Stimulated activated CD4-positive, alpha-beta T cell treated with anti-CD3 and anti-CD28 coated beads, Interleukin-2, amount 100 ng/mL, for 4 hours (primary cell): ENCODE measurements at places on chromosomes 12 and 14.

GRCh38 chr14:59245809-59246295 lies 57.4 kb downstream of the DAAM1 start:
- no peak for DNase-seq

GRCh38 chr14:65251213-65251612 lies 148.9 kb upstream of the MAX start:
- DNase-seq = no peak

DNA sequence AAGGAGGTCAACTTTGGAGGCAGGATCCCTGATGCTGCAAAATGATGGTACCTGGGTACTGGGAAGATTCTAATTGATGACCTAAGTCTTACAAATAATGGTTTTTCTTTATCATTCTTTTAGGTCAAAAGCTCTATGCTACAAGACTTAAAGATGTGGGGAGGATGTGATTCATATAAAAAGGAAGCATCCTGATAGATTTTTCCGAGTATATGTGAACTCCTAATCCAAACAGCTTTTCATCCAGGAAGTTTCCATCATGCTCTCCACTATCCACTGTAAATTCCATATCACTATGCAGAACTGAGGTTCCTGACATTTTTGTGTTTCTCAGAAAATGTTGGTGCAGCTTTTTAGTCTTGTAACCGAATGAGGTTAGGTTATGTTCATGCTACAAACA lies 293.2 kb downstream of the PAWR start:
- DNase-seq = no peak

- DNase-seq = no peak
Measured at GRCh38 chr14:61262082-61262481, 19.1 kb downstream of the TMEM30B start.

- DNase-seq = no peak
Measured at GRCh38 chr14:103401223-103402214, 16.3 kb downstream of the MARK3 start.

DNA sequence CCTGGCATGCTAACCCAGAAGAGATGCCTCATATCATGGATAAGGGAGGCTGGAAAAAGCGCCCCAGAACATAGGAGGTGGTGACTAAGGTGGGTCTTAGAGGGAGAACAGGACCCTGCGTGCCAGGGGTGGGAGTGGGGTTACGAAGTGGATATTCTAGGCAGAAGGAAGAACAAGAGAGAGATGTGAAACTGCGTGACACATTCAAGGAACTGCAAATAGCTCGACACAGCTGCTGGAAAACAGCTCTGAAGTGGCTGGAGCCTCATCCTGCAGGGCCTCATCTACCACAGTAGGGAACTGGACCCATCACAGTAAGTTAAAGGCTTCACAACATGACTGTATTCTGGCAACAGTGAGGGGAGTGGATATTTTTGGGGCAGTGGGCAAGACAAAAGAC lies 61.1 kb downstream of the RNF34 start:
- no peak for DNase-seq

DNA sequence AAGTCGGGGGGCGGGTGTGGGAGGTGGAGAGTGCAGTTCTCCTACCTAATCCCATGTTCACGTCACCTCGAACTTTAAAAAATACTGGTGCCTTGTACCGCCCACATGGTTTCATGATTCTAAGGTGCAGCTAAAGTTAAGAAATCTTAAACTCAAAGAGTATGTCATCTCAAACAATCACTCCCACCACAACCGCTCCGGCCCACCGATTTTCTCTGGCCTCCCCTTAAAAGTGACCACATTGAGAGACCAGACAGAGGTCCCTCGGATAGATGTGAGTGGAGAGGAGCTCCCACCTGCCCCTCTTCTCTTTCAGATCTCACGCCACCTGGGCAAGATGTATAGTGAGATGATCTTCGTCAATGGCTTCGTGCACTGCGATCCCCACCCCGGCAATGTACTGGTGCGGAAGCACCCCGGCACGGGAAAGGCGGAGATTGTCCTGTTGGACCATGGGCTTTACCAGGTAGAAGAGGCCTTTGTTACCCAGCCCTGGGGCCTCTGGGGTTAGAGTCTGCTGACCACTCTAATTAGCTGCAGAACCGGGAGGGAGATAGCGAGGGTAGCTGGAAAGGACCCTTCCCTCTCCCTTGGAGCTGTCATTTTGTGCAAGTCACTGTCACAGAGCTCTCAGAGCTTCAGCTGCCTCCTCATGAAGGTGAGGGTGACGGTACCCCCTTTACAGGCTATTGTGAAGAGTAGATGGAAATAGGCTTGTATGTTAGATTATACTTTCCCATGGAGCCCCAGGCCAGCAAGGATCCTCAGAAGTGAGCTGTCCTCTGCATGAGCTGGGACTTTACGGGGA lies 124.4 kb downstream of the ADCK1 start:
- no peak for DNase-seq

GRCh38 chr12:102833687-102834441 lies 83.2 kb downstream of the PAH start:
- no peak for DNase-seq

DNA sequence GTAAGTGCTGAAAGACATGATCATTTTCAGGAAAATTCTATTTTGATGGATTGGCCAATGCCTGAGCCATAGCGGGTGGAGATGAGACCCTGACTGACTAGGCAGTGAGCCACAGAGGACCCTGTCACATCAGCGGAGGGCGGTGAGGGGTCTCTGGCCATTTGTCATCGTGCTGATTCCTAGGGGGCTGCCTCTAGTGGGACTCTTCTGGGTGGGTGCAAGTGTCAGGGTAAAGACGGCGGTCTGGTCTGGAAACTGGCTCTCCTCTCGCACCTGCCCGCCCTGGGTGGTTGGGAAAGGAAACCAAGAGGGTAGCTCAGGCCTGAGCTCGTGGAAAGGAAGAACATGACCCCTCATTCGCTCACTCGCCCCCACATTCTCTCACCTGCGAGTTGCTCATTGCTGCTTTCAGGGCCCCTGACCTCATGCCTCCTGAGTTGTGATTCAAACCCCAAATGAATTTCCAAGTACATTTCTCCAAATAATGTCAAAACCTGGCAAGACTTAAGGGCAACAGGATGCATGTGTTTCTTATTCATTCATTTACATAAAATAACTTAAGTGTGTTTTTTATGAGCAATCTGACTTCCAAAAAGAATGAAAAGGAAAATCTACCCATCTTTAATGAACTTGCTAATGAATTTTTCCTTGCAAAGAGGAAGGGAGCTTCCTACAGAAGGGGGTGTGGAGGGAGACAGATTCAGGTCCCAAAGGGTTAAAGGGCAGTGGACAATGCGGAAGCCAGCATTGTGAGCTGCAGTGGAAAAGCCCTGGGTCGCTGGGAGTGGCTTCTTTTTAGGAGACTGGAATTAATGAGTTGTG lies 12.8 kb downstream of the MEG3 start:
- DNase-seq = no peak

GRCh38 chr14:72613231-72613974 lies 280.5 kb downstream of the DPF3 start:
- no peak for DNase-seq

GRCh38 chr12:109879351-109880042 lies 844 bp downstream of the GLTP start:
- DNase-seq = no peak

- no peak for DNase-seq
Measured at GRCh38 chr14:56554301-56554700, 25.3 kb upstream of the TMEM260 start.

- no peak for DNase-seq
Measured at GRCh38 chr12:128794661-128795529, 28.9 kb downstream of the SLC15A4 start.

DNA sequence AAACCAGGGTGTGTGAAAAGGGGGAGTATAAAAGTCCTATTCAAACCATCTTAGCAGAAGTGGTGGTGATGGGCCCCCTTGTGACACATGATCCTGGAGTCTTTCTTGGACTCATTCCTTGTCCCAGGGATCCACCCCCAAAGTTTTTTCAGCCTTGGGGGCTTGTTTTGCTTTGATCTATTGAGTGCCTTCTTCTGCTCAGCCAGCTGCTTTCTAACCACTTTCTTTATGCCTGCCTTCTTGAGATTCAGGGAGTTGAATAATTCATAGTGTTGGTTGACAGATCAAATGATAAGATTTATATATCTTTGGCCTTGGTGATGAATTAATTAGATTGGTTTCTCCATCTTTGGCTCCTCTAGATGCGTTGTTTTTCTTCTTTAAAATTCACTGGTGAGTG lies 926.7 kb downstream of the DIO2 start:
- DNase-seq = no peak

DNA sequence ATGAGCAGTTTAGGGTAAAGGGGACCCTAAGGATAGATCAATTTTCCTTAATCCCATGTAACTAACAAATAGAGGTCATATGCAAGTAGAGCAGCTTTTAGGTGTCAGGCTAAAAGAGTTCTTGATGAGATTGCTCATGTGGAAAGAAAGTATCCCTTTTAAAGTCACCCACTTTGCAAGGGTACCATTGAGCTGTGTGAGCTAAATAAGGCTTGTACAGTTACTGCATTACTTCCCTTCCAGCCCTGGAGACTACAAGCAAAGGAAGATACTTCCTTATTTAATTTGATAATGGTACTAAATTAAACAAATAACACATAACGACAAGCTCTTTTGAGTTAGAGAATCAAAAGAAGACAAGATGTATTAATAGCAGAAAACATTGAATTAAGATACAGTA lies 191.7 kb downstream of the TMX1 start:
- DNase-seq = no peak

GRCh38 chr14:23722675-23723074 lies 86.5 kb downstream of the DHRS2 start:
- DNase-seq = no peak

GRCh38 chr14:56821805-56822610 lies 11.7 kb upstream of the OTX2 start:
- DNase-seq = no peak

DNA sequence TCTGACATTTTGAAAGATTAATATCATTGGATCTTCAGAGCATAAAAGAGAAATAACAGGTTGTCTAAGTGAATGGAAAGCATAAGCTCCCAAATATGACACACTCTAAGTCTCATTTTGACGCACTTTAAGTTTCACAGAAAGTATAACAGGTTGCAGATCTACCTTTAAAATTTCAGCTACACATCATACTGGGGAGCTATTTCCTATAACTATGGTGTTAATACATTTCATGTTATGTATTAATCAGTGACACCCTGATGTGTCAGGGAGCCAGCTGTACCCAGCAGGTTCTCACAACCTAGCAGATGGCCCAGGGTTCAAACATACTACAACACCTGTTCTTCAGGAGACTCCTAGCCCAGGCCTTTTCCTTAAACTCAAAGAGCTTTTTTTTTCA lies 31.1 kb upstream of the TMX1 start:
- no peak for DNase-seq

- no peak for DNase-seq
Measured at GRCh38 chr14:101774006-101774795, 12.7 kb downstream of the PPP2R5C start.

DNA sequence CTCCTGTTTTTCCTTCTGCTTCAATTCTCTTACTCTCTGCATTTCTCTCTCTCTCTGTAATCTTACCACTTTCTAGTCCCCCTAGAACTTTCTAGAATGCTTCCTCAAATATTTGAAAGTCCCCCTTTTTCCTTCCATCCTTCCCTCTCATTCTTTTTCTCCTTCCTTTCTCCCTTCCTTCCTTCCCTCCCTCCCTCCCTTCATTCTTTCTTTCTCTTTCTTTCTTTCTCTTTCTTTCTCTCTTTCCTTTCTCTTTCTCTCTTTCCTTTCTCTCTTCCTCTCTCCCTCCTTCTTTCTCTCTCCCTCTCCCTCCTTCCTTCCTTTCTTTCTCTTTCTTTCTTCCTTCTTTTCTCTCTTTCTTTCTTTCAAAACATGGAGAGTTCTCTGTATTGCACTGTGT lies 201.4 kb upstream of the IGF1 start:
- no peak for DNase-seq

GRCh38 chr12:64124511-64125197 lies 97.4 kb downstream of the KICS2 start:
- DNase-seq = no peak

GRCh38 chr12:116159175-116159574 lies 118.3 kb downstream of the MED13L start:
- DNase-seq = no peak

DNA sequence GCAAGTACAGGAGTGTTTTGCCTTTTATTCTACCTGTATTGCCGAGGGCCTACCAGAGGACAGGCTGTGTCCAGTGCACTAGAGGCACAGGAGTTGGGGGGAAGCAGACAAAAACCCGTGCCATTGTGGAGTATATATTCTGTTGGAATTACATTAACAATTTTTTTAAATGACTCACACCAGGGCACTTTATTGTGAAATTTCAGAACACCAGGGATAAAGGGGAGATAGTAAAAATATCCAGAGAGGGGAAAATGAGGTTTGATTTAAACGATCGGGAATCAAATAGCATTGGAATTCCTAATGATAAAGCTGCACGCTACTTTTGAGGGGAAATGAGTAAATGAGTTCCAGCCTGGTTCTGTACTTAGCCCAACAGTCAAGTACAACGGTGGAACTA lies 123.2 kb downstream of the PELI2 start:
- no peak for DNase-seq

- no peak for DNase-seq
Measured at GRCh38 chr12:92365333-92365732, 219.7 kb upstream of the BTG1 start.

DNA sequence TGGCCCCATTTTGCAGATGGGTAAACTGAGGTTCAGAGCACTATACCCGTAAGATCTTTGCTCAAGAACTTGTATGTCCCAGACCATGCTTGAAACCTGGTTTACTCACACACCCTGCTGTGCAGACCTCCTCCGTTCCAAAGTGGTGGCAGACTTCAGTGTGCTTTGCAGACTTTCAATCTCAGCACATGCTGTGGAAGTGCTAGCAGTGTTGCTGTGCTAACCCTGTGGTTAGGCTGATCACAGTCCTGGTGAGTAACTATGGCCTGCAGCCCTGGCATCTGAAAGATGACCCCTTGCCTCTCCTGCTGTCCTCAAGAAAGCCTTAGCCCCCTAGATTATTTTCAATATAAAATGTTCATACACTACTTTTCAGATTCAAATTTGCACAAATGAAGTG lies 450.6 kb downstream of the DPF3 start:
- DNase-seq = no peak

DNA sequence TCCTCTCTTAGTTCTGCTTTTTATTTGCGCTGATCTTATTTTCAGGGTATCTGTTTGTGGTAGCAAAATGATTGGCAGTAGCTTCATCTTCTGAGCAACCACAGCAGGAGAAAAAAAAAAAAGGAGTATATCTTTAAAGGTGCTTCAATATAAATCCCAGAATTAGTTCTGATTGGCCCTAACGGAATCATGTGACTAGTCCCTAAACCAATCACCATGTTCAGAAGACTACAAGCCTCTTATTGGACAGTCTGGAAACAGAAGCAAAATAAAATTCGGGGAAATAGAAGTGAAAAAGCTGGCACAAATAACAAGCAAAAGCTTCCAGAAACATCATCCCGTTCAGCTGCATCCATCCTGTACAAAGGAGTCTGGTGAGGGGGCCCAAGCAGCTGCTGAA lies 49.9 kb upstream of the PTPRO start:
- no peak for DNase-seq

GRCh38 chr14:94397289-94398181 lies 9.1 kb upstream of the SERPINA1 start:
- no peak for DNase-seq

- DNase-seq = no peak
Measured at GRCh38 chr14:104600141-104600643, 4.4 kb downstream of the TMEM179 start.

- DNase-seq = no peak
Measured at GRCh38 chr14:101174980-101175606, 271.6 kb upstream of the RTL1 start.

GRCh38 chr12:57001448-57001906 lies 4.9 kb downstream of the ZBTB39 start:
- DNase-seq = peak; percentile 76

GRCh38 chr12:7634561-7634960 lies 31.1 kb downstream of the APOBEC1 start:
- no peak for DNase-seq

- DNase-seq = no peak
Measured at GRCh38 chr12:49190974-49191373, 2.1 kb upstream of the TUBA1A start.
